Natural killer cell (primary cell): ENCODE measurements at places on chromosomes 7 and 10.

DNA sequence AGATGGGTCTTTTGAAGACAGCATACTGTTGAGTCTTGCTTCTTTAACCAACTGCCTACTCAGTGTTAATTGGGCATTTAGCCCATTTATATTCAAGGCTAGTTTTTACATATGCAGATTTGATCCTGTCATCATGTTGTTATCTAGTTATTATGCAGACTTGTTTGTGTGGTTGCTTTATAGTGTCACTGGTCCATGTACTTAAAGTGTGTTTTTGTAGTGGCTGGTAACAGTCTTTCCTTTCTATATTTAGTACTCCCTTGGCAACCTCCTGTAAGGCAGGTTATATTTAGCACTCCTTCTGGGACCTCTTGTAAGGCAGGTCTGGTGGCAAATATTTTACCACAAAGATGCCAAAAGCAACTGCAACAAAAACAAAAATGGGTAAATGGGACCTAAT, 66.7 kb downstream of the TES start:
- DNase-seq: no peak

GRCh38 chr10:28928484-28928883, 251.2 kb downstream of the BAMBI start:
- no peak for DNase-seq

- no peak for DNase-seq
These were observed 24.5 kb upstream of the FAM133B start for GRCh38 chr7:92614660-92615174.

GRCh38 chr10:32379318-32379949, 32.5 kb upstream of the EPC1 start:
- DNase-seq: peak; percentile 75

DNA sequence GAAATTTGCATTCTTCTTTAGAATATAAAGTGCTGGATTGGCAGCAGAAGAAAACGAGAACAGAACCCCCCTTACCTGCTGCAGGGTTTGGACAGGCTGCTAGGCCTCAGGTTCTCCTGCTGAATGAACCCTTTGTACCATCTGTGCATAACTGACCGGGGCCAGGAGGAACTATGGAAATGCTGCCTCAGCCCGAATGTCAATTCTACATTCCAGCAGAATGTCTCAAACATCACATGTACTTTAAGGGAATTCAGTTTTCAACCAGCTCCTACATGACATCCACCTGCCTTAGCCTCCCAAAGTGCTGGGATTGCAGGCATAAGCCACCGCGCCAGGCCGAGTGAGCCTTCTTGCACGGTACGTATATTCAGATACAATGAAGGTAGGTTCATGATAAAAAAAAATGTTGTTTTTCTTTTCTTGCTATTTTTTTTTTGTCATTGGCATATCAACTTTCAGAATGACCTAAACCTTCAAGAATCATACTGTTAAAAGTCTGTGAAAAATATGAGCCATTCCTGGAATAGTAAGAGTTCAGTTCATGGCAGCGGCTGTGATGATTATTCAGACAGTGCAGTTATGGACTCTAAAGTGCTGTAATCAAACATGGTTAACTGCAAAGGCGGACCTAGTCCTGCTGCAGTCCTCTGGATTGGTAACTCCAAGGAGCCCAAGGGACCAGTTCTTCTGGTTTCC, 84.4 kb upstream of the TNS3 start:
- no peak for DNase-seq

DNA sequence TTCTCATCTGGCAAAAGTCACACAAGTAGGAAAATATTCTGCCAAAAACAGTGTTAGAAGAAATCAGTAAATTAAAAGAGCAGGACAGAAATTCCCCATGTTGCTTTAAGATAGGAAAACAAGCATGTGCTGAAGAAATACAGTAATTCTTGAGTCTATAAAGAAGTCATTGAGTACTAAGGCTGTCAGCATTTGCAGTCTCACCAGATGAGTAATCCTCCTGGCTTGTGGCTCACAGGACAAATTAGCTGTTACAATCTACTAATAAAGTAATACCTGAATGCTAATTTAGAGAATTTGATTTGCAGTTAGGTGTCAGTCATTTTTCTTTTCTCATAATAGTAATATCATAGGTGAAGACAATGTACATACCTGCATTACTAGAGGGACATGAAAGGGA, 1158.9 kb upstream of the CELF2 start:
- no peak for DNase-seq

GRCh38 chr10:42981358-42982236, 95.3 kb upstream of the RET start:
- DNase-seq: peak; percentile 8

DNA sequence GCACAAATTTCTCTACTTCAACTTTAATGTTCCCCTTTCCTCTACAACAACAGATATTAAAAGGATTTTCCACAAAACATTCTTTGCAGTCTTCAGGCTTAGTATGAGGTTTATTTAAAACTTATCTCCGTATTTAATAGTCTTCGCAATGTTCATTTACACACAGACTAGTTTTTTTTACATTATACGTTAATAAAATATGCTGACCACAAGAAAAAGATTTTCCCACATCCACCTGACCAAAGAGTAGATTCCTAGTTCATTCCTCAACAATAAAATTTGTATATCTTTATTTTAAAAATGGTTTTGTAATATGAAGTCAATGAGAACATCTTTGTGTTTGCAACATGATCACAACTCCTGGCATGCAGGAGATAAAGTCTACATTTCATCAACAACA, 42.4 kb downstream of the POT1 start:
- no peak for DNase-seq

- no peak for DNase-seq
These were observed 4.3 kb upstream of the IL6 start for GRCh38 chr7:22722536-22723180.

DNA sequence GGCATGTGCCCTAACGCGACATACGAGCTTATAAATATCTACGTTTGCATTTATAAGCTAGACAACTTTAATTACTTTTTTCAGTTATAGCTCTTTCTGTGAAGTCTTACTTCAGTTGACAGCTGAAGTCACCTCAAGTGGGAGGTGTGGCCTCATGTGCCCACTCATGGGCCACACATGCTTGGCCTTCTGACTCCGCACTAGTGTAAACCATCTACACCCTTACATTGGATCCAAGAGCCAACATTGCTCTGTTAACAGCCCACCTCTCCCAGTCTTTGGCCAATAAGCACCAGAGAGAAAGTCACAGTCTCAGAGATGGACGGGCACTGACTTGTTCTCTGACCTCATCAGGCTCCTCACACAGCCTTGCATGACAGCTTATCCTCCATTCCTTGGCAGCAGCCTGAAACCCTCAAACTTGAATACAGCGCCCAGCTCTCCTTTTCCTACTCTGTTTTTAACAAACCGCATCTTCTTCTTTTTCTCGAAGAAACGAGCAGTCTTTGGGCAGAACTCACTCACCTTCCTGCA, 70.9 kb upstream of the AMPH start:
- DNase-seq: no peak

- no peak for DNase-seq
These were observed 131.2 kb upstream of the UNC5B start for GRCh38 chr10:71081229-71081560.

GRCh38 chr10:105138358-105138757, 497.3 kb downstream of the SORCS3 start:
- DNase-seq: no peak

DNA sequence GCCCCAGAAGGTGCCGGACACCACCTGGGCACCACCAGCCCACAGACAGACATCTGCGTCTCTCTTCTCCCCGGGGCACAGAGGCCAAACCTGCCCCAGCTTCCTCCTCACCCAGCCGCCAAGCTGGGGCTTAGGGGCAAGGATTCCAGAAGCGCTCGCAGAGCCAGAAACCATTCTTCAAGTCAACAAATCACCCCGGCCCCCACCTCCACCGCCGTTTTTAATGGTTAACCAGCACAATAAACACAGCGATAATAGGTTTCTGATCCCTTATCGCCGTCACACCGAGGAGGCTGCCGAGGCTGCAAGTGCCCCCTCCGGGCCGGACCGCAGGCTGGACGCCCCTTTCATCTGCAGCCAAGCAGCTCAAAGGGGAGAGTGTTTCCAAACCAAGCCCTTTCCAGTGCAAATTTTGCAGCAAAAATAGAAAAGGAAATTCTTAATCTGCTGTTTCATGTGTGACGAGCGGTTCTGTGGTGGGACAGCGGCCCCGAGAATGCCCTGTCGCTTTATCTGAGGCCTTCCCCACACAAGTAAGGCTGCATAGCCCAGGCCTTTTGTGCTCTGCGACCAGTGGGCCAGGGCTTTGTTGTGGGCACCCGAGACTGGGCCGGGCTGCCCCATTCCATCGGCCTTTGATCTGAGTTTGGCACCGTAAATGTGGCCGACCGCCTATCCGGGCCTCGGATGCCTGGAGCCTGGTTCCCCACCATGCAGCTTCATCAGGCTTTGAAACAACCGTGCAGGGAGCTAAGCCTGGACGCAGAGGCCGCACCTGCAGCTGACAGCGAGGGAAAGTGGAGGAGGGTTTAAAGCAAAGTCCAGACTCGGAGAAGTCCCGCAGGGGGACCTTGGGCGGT, 83.2 kb downstream of the FOXL3 start:
- peak; percentile 14 for DNase-seq

- DNase-seq: no peak
These were observed 287.8 kb upstream of the SHH start for GRCh38 chr7:156100086-156100485.

DNA sequence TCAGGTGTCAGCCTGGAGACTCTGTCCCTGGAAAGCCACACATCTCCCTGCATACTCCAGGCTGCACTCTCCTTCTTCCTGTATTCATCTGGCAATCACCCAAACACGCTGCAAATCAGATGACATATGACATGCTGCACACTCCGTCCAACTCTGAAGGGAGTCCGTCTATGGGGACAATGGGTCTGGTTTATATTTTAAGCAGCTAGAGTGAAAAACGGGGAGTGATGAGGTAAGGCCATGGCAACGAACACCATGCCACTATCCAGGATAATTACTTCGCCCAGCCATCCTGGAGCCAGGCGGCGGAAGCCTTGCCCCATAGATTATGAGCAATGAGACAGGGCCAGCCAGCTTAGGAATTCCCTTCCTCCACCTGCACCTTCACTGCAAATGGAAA, 140.1 kb downstream of the PLXNA4 start:
- no peak for DNase-seq

- peak; percentile 88 for DNase-seq
These were observed 2.2 kb downstream of the NPM3 start for GRCh38 chr10:101780818-101781654.
